ENCODE measurements at places on chromosomes 16 and 17. TPM values are rescaled to one million over a fixed set of nuclear protein-coding genes. Genes with fewer than 3 reads are reported as not detected.

- DNase-seq = no peak
These were observed 39.7 kb downstream of the B9D1 start for GRCh38 chr17:19322861-19323260.

DNA sequence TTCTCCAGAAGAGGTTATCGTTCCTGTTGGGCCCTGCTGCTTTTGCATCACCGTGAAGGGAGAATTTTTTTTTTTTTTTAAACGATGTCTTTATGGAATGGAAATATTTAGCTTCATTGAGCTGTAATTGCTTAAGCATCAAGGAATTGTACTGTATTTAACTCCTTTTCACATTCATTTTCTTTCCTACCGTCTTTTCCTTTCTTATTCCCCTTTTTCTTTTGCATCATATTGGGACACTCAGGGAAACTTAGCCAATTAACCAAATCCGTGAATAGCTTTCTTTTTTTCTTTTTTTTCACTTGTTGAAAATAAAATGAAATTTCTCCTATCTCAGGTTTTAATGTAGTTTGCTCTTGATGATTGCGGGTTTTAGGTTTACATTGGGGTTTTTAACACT, 1.5 kb downstream of the TNRC6A start:
- no peak for DNase-seq

DNA sequence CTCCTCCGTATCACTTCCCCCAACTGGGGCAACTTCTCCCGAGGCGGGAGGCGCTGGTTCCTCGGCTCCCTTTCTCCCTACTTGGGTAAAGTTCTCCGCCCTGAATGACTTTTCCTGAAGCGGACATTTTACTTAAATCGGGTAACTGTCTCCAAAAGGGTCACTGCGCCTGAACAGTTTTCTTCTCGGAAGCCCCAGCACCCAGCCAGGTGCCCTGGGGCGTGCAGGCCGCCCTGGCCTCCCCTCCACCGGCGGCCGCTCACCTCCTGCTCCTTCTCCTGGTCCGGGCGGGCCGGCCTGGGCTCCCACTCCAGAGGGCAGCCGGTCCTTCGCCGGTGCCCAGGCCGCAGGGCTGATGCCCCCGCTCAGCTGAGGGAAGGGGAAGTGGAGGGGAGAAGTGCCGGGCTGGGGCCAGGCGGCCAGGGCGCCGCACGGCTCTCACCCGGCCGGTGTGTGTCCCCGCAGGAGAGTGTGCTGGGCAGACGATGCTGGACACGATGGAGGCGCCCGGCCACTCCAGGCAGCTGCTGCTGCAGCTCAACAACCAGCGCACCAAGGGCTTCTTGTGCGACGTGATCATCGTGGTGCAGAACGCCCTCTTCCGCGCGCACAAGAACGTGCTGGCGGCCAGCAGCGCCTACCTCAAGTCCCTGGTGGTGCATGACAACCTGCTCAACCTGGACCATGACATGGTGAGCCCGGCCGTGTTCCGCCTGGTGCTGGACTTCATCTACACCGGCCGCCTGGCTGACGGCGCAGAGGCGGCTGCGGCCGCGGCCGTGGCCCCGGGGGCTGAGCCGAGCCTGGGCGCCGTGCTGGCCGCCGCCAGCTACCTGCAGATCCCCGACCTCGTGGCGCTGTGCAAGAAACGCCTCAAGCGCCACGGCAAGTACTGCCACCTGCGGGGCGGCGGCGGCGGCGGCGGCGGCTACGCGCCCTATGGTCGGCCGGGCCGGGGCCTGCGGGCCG, 1.6 kb downstream of the HIC1 start:
- no peak for DNase-seq

DNA sequence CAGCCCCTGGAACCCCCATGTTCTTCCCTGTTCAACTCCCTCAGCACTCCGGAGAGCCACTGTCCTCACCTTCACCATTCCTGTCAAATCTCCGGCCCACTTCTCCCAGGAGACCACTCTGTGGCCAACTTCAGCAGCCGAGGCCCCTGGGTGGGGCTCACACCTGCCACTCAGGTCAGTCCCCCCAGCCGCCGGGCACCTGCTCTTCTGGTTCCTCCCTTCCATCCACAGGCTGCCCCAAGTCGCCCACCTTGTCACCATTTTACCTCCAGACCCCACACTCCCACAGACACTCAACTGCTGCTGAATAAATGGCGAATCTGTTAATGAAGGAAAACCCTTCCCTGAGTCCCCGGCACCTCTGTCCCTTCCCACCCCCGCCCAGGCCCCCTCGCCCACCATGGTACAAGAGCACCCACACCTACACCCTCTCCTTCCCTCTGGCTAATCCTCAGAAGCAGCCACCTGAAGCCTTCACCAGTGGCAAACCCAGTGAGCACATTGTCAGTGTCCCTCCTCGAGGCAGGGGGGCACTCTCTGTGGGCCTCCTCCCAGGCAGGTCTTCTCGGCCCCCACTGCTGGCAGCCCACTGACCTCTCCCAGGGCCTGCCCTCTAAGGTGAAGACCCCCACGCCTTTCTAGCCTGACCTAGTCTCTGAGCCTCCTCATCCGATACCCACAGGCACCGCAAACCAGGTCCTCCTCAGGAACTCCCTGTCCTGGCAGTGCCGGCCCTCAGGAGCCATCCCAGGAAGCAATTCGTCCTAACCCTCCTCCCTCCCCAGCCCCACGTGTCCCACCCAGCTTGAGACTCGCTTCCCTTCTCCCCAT, 8.2 kb downstream of the CANT1 start:
- no peak for DNase-seq

GRCh38 chr17:11986942-11987329, 10.3 kb downstream of the ZNF18 start:
- no peak for DNase-seq

GRCh38 chr17:69059458-69060175, 1.1 kb downstream of the ABCA9 start:
- DNase-seq = no peak

DNA sequence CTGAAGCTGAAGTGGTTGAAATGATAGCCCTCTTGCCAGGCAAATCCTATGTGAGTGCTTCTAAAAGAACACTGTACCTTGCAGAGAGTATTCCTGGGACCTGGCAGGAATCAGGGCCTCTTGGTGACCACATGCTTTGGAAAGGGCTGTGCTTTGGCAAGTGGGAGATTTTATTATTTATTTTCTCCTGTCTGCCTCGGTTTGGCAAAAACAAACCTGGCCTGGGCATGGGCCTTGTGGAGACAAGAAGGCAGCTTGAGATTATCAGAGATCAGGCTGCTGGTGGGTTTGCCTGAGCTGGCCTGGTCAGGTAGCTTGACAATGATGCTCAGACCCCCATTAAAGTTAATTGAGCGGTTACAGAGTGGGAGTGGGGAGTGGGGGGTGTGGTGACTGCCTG, 24.6 kb downstream of the ABCC1 start:
- DNase-seq = no peak

GRCh38 chr17:13520899-13521572, 80.7 kb downstream of the HS3ST3A1 start:
- peak; percentile 44 for DNase-seq

DNA sequence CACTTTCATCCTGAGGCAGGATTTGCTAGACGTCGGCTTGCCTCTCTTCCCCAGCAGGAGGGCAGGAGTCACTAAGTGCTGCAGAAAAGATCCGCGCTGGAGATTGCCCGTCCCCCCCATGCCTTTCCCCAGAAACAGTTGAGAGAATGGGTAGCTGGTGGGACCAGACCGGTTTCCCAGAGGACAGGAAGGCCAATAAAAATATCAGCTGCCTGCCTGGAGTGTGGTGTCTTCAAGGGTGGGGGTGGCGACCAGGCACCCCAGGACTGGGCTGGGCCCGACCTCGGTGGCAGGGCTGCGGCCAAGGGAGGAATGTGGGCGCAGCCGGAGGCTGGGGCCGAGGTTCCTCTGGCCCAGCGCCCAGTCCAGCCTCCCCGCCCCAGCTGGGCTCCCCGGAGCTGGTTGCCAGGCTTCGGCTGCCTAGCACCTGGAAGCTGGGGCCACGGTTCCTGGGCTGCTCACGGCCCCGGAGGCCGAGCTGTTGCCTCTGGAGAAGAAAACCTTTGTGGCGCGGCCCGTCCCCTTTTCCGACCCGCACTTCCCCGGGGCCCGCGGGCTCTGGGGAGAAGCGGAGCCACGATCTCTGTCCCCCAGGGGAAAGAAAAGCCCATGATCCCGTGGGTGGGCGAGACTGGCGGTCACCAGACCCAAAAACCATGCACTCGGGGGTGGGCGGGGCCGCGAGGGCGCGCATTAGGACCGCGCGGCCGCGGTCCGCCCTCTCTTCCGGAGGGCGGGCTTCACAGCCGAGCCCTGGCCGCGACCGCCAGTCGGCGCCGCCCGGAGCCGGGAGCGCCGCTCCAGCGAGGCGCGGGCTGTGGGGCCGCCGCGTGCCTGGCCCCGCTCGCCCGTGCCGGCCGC, at the start of gene TRAF4:
TRAF4 (plus strand) TSS at position 769 of the 861 bp plus-strand sequence. CDS start 102 bp downstream, outside the sequence.
- DNase-seq = peak; percentile 70

Gene MPV17L
- polyA plus RNA-seq = 0.42 TPM

Gene NRN1L
- polyA plus RNA-seq = 0.22 TPM
